T-helper 1 cell (primary cell): ENCODE measurements at places on chromosomes 4 and X.

DNA sequence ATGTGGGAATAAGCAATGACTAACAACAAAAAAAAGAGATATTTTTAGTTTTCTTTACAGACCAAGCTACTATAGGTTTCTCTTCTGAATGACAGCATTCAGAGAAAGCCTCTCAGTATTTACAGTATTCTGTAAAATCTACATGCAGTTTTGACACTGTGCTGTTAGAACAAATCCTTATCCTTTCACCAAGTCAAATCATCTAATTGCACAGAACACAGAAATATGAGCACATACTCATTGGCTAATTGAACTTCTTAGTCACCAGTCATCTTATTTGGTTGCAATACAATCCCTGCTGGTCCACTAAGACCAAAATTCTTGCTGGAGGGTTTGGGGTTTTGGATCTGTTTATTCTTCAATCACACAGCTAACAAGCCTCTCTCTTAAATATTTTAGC lies 5.7 kb downstream of the ACOT9 start:
- DNase-seq = no peak

- peak; percentile 74 for DNase-seq
Observed at GRCh38 chrX:149631234-149632165, at the start of gene TMEM185A. Gene TMEM185A (minus strand): TSS chrX:149631792. CDS start chrX:149631580, 212 bp downstream.

- DNase-seq = no peak
Observed at GRCh38 chr4:38490753-38491446, 173.1 kb upstream of the KLF3 start.

DNA sequence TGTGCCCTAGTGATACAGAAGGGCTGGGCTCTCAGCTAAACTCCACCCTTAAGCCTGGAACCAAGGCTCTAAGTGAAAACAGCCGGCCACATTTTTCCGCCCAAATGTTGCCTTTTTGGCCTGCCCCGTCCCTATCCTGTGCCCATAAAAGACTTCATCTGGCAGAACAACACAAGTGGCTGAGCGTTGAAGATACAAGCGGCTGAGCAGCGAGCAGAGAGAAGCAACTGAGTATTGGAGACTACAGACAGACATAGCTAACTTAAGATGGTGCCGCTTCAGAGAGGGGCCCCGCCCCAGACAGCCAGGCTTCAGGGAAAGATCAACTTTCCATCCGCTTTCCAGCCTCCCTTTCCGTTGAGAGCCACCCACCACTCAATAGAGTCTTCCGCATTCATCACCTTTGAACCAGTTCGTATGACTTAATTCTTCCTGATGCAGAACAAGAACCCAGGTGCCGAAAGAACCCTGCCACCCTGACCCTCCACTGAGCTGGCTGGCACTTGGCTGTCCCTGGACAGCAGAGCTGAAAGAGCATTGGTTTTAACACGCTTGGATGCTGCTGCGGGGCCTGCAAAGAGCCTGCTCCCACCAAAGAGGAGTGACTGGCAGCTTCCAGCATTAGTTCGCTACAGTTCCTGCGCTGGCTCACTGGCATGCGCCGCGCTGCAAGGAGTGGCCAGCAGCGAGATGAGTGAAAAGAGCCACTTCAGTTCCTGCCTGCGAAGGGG lies 853.2 kb upstream of the INTU start:
- no peak for DNase-seq

GRCh38 chr4:100087743-100088142 lies 102.5 kb downstream of the DDIT4L start:
- DNase-seq = no peak

GRCh38 chr4:20760053-20760452 lies 59.8 kb downstream of the PACRGL start:
- DNase-seq = no peak

- DNase-seq = no peak
Observed at GRCh38 chrX:119735467-119735866, 22.9 kb upstream of the SOWAHD start.

DNA sequence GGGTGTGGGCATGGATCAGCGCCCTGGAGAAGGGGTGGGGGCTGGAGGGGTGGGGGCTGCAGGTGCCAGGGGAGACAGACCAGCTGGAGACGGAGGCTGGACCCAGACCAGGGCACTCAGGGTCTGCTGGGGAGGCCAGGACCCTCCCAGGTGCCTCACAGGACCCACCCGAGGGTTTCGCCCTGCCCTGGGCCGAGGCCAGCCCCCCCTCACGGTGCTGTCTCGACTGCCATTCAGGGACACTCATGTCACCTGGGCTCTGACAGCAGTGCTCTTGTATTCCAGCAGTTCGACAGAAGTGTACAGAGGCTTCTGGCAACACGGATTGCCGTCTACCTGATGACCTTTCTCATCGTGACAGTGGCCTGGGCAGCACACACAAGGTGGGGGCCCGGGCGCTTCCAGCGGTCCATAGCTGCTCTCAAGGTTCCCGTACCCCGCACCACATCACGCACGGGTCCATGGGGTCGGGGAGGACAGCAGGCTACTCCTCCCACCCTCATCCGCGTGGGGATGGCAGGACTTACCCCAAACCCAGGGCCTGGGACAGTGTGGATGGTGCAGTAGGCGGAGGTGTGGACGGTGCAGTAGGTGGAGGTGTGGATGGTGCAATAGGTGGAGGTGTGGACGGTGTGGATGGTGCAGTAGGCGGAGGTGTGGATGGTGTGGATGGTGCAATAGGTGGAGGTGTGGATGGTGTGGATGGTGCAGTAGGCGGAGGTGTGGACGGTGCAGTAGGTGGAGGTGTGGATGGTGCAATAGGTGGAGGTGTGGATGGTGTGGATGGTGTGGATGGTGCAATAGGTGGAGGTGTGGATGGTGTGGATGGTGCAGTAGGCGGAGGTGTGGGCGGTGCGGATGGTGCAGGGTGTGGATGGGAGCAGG lies 18.1 kb downstream of the TMEM175 start:
- no peak for DNase-seq

- no peak for DNase-seq
Observed at GRCh38 chrX:55490974-55491373, 1.3 kb upstream of the USP51 start.

- DNase-seq = no peak
Observed at GRCh38 chrX:39133971-39134370, 332.7 kb downstream of the MID1IP1 start.

GRCh38 chr4:164904336-164904735 lies 27.4 kb downstream of the APELA start:
- no peak for DNase-seq

DNA sequence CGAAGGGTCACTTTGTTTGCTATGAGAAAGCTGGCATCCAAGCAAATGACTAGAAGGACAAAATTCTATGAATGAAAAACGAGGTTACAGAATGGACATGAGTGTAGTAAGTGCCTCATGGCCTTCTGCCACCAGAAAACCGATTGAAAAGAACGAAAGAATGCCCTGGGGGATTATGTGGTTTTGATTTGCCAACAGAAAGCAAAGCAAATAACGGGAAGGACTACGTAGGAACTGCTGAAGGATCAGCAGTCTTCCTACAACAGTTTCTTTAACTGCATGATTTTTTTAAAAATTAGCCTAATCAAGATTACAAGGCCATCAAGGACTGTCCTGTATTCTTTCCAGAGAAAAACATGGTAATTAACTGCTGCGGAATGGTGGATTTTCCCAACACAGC lies 50.6 kb downstream of the NRK start:
- DNase-seq = no peak

- DNase-seq = no peak
Observed at GRCh38 chrX:41490446-41490845, 43.3 kb downstream of the NYX start.

DNA sequence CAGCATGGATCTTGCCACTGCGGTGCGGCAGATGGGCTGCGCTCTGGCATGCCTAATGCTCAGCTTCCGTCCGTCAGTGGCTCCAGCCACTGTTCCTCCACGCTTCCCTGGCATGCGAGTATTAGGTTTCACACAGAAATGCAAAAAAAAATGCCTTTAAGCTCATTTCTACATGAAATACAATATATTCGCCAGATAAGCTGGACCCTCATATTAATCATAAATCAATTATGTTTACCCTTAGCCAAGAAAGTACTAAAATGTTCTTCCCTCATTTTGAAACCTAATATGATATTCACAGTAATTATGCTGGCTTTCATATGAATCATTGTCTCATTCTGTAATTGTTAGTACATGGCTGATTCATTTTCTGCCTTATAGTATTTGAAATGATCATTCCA lies 115.5 kb upstream of the FAM241A start:
- no peak for DNase-seq

GRCh38 chr4:184722798-184723197 lies 11.1 kb downstream of the CENPU start:
- no peak for DNase-seq

GRCh38 chrX:123648028-123648810 lies 84.6 kb downstream of the THOC2 start:
- DNase-seq = peak; percentile 0

DNA sequence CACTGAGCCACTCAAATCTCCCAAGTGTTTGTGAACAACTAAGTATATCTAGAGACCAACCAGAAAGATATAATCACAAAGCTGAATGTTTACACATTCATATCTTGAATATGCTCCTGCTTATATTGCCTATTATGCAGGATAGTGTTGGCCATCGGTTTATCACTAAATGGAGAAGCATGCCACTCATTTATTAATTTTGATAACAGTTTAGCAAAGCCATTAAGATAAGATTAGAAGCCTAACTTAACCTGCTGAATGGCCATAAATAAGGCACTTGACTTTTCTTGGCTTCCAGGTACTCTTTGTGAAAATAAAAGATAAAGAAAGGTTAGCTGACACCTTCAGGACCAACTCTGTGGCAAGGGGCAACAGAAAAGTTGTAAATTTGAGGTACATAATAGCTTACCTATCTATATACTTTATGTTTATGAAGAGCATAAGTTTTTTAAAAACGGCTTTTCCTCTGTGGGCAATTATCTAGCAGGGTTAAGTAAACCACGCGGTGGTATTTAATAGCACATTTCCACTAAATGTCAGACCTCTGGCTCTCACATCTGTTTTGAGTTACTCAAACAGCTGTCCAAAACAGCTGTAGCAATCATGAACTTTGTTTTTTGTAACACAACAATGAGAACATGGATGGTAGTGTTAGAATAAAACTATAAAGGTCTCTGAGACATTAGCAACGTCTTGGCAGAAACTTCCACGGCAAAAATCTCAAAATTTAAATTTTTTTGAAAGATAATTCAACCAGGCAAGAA lies 58.8 kb upstream of the FTHL17 start:
- no peak for DNase-seq

DNA sequence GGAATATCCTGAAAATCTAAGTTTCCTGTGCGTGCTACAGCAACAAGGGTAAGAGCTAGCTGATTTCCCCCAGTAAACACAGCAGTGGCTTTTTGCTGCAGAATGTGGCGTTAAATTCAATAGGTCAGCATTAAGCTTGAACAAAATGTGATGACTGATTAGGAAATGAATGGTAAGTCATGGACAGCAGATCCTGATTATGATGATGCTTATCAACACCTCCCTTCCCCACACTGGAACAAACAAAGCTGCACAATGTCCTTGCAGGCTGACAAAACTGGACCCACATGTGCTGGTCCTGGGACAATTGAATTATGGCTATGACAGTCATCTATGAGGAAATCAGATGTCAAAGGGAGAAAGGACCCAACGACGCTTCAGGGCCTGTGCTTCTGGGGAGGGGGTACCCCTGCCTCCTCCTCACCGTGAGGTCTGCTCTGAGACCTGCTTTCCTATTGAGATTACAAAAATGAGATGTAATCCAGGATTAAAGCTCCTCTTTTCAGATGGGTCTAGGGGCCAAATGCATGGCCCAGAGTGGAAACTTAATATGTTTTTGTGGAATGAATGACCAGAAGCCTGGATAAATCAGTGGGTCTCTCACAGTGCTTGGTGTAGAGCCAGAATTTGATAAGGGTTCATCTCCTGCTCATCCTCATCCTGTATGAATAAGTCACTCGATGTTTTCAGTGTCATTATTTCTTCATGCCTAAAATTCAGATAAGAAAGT lies 32.0 kb upstream of the BOD1L1 start:
- DNase-seq = no peak

- DNase-seq = no peak
Observed at GRCh38 chr4:39502019-39502663, 25.1 kb downstream of the UGDH start.

DNA sequence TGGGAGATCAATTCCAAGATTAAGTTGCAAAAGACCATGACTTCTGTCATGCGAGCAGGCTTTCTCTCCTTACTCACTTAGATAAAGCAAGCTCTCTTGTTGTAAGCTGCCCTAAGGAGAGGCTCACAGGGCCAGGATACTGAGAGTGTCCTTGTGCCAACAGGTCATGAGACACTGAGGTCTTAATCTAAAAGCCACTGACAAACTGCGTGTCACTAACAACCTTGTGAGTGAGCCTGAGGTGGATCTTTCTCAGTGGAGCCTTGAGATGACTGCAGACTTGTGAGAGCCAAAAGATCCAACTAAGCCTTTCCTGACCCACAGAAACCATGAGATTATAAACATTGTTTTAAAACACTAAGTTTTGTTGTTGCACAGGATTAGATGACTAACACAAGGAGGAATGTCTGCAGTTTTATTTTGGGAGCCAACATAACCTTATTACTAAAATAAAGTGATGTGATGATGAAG lies 170.5 kb downstream of the SLC39A8 start:
- no peak for DNase-seq

- DNase-seq = no peak
Observed at GRCh38 chrX:20382518-20383297, 116.0 kb upstream of the RPS6KA3 start.
